Activated naive CD4-positive, alpha-beta T cell treated with anti-CD3 and anti-CD28 coated beads for 36 hours (primary cell): ENCODE measurements at places on chromosomes 2 and 18. TPM values are rescaled to one million over a fixed set of nuclear protein-coding genes. Genes with fewer than 3 reads are reported as not detected.

DNA sequence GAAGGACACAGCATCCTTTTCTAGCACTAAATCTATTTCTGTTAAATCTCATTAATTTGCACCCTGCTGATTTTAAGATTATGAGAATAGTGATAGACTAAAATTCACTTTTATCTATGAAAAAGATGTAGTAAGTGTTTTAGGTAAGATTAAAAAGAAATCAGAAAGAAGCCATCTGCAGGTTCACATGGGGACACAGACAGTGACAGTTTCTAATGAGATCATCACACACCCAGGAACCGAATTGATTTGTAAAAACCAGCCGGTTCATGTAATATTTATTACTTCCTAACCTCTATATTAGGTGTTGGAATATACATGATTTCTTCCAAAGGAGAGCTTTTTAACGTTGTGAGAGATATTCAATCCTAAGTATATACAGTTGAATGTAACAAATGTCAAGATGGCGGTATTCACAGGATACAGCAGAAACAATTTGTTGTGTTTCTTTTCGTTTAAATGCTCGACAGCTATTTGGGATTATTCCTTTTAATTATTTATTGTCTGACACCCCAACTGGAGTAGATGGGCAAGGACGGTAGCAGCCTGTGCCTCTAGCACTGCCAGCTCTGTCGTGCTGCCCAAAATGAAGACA is 223.4 kb downstream of the CCDC102B start:
- H3K27me3 ChIP-seq: no peaks in the 10 kb centered on the region
- H3K4me1 ChIP-seq: no peaks in the 10 kb centered on the region
- H3K27ac ChIP-seq: no peak overlapping the region
- H3K4me3 ChIP-seq: no peak overlapping the region

- no peak for DNase-seq
- H3K4me3 ChIP-seq: no peak overlapping the region
- no peaks in the 10 kb centered on the region for H3K27me3 ChIP-seq
Observed at GRCh38 chr18:28972333-28972907, 795.5 kb upstream of the CDH2 start.

DNA sequence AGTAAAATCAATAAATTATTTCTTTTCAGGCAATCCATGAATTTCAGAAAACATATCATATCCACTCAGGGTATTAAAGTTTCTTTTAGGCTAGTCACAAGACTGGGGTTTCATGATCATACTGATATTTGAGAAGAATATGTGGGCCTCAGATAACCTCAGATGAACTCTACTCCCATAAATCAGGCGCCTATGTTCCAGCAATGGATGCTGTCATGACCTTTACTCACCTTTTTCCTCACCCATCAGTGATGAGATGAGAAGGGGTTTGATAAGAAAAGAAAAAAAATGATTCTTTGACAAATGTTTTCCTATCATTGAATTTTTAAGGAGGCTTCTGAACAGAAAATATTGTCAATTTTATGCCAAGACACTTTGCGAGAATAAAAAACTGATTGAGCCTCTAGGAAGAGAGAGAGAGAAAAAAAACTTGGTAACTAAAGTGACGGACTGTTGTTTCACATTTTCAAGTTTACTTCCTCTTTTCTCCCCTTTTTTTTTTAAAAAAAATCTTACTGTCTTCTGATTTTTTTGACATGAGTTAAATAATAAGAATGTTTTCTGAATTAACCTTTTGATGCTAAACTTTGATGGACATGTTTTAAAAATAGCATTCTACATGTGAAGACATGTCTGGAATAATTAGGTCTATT is 309.1 kb upstream of the MAP2 start:
- H3K4me3 ChIP-seq: no peak overlapping the region
- H3K27ac ChIP-seq: no peak overlapping the region
- H3K4me1 ChIP-seq: no peaks in the 10 kb centered on the region
- DNase-seq: no peak
- no peaks in the 10 kb centered on the region for H3K27me3 ChIP-seq

DNA sequence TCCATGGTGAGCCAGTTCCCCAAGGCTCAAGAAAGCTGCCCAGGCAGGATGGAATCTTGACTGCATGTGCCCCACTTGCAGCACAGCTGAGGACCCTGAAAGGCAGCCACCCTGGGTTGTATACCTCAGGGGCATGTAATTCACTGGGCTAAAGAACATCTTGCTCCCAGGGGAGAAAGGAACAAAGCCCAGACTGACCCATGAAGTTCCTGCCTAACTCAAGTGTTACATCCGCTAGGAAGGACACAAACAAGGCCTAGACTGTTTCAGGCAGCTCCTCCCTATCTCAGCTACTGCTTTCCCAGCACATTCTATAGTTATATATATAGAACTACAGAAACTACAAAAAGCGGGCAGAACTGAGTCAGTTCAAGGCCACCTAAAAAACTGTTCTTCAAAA is 69.0 kb downstream of the RBM43 start:
- H3K36me3 ChIP-seq: no peaks in the 10 kb centered on the region
- no peak overlapping the region for H3K27ac ChIP-seq
- H3K4me3 ChIP-seq: no peak overlapping the region
- no peak for DNase-seq

Gene RIT2
- total RNA-seq: not detected

Gene FARSB
- 46.8 TPM for total RNA-seq

Gene SLC23A3
- 0.95 TPM for total RNA-seq

DNA sequence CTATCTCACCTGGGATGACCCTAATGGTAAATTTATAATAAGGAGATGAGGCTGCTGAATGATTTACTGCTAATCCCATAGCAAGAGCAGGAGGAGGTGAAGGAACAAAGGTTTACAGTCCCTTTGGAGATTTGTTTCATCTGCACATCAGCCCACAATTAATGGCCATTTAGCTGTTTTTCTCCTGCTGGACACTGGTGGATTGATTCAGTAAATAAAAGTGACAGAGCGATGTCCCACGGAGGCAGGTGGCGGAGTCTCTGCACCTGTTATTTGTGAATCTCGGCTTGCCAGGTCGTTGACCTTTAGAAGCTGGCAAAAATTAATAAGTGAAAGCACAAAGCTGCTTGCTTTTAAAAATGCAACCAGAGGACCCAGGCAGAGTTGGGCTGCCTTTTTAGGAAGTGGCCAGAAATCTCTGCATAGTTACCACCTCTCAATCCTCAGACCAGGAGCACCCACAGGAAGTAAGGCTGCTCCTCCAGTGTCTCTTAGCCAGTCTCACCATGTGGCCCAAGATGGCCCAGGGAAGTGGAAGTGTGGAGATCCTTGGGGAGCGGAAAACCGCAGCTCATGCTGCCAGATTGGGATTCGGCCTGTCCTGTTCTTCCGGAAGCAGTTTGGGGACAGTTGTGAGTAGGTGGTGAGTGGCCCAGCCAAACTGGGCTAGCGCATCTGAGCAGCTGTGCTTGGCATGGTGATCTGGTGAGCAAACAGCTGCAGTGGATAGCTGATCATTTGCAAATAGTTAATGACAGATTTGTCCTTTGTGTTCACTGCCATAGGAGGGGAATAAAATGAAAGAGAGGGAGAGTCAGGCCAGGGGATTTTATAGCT is 1005.7 kb upstream of the PIK3C3 start:
- no peak overlapping the region for H3K27ac ChIP-seq
- H3K36me3 ChIP-seq: no peaks in the 10 kb centered on the region
- no peaks in the 10 kb centered on the region for H3K27me3 ChIP-seq

Gene TMEM247
- not detected for total RNA-seq

Gene TBR1
- total RNA-seq: not detected

Gene UCN
- 0.89 TPM for total RNA-seq

Gene TUBB8B
- total RNA-seq: not detected

- H3K4me3 ChIP-seq: no peak overlapping the region
- no peak for DNase-seq
- peaks cover 14% of the 10 kb centered on the region for H3K27me3 ChIP-seq
- H3K27ac ChIP-seq: no peak overlapping the region
Observed at GRCh38 chr2:176482107-176482506, 212.9 kb downstream of the MTX2 start.

Gene CIB4
- total RNA-seq: not detected

Gene SLC25A12
- 17.4 TPM for total RNA-seq

GRCh38 chr18:67670024-67670543 is 153.6 kb upstream of the DSEL start:
- H3K36me3 ChIP-seq: no peaks in the 10 kb centered on the region
- H3K27me3 ChIP-seq: peaks cover 6% of the 10 kb centered on the region
- H3K4me3 ChIP-seq: no peak overlapping the region
- H3K27ac ChIP-seq: no peak overlapping the region
- no peak for DNase-seq

DNA sequence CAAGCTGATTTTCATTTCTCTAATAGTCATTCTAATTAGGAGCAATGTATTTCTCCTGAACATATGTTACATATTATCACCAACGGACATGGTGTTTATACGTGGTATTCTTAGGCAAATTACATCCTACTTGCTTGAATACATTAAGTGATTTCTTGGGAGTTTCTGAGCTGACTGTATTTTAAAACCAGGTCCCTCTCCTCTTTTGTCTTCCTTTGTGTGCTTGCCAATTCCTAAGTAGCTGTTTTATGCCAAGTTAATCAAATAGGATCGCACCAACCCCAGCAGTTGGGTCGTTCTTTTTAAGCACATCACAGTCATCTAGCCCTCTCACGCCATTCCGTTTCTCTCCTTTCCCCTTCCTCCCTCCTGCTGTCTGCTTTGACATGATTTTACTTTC is 75.4 kb upstream of the MAP2 start:
- H3K27ac ChIP-seq: no peak overlapping the region
- DNase-seq: no peak
- H3K4me3 ChIP-seq: no peak overlapping the region
- no peaks in the 10 kb centered on the region for H3K27me3 ChIP-seq

Gene TEX44
- not detected for total RNA-seq
